ENCODE measurements at places on chromosomes 1 and 21.
A peak's percentile ranks its signal among the peaks of the same experiment; 100 is the strongest.

DNA sequence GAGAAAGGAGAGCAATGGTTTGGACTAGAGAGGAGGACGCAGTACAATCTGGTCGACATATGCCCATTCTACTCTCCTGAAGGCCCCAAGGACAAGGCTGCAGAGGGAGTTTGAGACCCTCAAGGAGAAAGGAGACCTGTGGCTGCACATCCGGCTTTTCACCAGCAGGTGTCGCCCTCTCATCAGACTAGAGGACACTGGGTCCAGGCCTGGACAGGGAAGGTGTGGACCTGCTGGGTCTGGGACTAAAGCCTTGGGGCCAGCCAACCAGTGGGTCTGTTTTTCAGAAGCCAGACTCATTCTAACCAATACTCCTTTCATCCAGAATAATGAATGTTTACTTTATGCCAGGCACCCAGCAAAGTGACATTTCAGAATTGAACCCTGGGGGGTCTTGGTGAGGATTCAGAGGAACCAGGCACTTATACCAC, 5.0 kb downstream of the SRARP start:
- DNase-seq: peak; percentile 63

- DNase-seq: no peak
Observed at GRCh38 chr1:225442123-225442505, 14.3 kb upstream of the LBR start.

GRCh38 chr1:154181944-154182343, 10.0 kb downstream of the TPM3 start:
- DNase-seq: no peak

DNA sequence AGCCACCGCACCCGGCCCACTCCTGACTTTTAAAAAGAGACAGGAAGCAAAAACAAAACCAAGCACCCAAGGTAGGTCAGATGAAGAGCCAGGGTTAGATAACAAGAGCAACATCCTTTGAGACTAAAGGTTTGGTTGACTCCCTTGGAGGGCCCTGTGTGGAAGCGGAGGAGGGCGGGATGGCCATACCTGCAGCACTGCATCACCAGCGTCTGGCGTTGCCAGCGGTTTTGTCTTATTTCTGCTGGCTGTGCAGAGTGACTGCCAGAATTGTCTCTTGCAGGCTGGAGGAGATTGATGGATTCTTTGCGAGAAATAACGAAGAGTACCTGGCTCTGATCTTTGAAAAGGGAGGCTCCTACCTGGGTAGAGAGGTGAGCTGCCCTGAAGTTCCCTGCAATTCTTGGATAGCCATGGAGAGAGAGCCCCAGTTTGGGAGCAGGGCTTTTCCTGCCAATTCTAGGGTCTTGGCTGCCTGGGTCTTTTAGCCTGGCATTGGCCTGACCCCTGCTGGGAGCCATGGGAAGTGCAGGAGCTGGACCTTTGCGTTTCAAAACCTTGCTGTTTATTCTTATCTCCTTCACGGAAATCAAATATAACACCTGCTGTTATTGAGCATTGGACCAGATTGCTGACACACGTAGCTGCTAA, 24.0 kb downstream of the QSOX1 start:
- DNase-seq: peak; percentile 47
